ENCODE measurements at places on chromosomes 11 and 22. TPM values are rescaled to one million over a fixed set of nuclear protein-coding genes. Genes with fewer than 3 reads are reported as not detected.
A peak's percentile ranks its signal among the peaks of the same experiment; 100 is the strongest.

The SCN2B gene
- total RNA-seq: 0.39 TPM

- DNase-seq: no peak
Observed at GRCh38 chr11:33195462-33196173, 34.3 kb upstream of the CSTF3 start.

GRCh38 chr11:128803011-128803410 is 64.1 kb downstream of the KCNJ1 start:
- DNase-seq: no peak

The LMO2 gene
- total RNA-seq: 2.7 TPM

DNA sequence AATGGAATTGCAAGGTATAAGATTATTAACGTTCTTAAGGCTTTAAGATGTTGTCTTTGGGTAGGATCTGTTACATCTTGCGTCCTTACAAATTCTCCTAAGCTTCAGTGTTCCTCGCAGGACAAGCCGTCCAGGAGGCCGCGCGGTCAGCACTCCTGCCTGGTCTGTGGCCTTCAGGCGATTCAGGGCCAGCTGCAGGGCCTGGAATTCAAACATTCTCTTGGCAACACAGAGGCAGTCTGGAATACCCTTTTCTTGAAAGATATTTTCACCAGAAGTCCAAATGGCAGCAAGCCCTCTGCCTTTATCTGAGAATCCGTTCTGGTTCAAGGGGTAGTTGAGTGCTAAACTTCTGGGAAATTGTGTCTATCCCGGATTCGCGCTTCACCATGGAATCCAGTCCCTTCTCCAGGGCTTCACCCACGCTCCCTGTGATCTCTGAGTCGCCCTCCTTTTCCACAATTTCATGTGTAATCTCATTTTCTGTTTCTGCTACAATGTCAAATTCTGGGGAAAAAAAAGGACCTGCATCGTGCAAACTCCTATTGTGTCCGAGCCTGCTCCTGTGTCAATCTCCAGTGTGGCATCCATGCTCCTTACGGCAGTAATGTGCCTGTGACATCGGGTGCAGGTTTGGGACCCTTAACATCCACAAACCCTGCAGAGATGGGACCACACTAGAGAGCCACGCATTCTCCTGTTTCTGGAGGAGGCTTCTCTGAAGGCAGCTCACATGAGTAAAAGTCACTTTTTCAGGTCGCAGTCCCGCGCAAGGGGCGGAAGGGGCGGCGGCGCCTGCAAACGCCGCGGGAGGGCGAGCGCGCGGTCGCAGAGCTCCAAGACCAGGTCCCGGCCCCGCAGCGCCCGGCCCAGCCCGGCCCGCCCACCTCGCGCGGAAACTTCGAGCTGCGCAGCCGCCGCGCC is 25.4 kb upstream of the SORL1 start:
- DNase-seq: peak; percentile 62

DNA sequence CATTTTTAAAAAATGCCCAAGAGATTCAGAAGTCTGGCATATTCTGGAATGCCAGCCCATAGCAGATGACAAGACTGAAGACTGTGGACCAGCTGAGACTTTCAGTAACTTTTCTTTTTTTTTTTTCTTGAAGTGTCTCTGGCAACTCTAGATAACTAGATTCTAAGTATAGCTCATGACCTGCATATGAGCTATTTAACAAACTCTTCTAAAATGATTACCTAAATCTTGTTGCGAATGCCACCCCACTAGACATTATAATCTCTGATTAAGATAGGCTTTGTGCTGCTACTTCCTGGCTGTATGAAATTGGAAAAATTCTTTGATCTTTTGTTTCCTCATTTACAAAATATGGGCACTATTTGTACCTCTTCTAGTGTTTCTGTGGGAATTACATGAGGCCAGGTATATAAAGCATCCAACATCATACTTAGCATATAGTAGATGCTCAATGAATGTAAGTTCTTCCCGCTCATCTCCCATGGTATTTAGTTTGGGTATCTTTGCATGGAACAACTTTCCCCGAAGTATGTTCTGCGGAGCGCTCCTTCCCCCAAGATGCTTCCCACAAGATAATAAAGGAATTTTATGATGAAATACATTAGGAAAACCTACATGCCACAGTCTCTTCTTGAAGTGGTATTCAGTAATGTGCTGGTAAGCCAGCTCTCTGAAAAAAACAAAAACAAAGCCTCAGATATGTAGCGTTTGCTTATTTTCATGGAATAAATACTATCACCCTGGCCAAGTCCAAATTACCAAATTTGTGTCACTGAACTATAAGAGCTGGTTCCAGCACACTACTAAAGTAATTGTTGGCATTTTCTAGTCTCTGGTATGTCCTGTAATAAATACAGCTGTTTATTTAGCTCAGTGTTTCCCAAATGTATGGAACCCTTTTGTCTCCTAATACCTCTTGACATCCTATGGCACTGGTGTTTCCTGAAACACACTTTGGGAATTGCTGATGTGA is 86.8 kb upstream of the TIMP3 start:
- no peak for DNase-seq

Data from glutamatergic neuron (in vitro differentiated cells).